Right atrium auricular region (tissue), 2 donors: ENCODE measurements at places on chromosomes 7 and 10.

GRCh38 chr10:113430634-113431397 is 122.0 kb upstream of the HABP2 start:
- DNase-seq, result no peak

GRCh38 chr10:38038107-38038931 is 27.8 kb downstream of the ZNF33A start:
- no peak for DNase-seq

GRCh38 chr7:108046952-108047506 is 44.1 kb upstream of the LAMB1 start:
- no peak for DNase-seq

DNA sequence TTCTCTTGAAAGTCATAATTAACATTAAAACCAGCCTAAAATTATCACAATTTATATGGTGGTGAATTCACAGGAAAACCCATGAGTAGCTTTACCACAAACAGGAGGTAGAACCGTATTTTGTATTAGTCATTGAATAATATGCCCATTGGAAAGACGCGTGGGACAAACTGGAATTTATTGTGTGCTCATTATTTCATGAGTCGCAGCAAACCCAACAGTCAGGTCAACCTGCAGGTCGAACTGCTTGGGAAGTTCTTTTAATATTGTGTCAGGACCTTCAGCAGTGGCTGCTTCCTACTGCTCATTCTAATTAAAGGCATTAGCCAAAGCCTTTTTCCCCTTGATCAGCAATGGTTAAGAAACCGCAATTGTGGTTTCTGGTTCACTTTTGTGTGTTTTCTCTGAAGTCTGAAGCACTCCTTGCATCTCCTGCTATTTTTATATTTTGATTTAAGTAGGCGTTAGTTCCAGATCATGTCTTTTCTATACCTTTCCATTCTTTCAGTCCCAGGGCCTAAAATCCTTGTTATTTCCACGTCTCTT is 100.1 kb downstream of the RAB11FIP2 start:
- no peak for DNase-seq

DNA sequence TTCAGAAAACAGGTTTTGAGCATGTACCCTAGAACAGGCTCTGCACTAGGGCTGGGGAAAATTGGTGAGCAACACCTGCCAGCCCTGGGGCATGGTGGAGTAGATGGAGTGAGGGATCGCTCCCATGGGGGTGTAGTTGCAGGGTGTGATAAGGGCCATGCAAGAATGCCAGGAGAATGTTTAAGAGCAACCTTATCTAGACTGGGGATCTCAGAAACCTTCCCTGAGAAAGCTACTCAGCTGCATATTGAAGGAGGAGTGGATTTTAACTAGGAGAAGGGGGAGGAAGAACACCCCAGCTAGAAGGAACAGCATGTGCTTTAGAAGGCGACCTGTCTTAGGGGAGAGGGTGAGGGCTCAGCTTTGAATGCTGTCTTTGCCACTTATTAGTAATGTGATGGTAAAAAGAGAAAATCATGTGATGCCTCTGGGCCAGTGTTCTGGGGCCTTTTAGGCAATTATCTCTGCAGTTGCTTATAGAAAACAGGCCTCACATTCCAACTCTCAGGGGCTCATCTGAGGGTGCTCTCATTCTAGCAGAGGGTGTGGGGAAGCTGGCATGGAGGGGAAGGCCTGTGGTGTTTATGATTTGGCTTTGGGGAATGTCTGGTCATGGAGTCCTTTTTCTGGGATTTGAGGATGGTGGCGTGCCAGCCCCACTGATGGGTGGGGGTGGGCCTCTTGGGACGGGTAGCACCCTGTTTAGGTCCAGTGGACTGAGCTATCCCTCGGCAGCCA is 225.4 kb downstream of the BMPER start:
- no peak for DNase-seq

DNA sequence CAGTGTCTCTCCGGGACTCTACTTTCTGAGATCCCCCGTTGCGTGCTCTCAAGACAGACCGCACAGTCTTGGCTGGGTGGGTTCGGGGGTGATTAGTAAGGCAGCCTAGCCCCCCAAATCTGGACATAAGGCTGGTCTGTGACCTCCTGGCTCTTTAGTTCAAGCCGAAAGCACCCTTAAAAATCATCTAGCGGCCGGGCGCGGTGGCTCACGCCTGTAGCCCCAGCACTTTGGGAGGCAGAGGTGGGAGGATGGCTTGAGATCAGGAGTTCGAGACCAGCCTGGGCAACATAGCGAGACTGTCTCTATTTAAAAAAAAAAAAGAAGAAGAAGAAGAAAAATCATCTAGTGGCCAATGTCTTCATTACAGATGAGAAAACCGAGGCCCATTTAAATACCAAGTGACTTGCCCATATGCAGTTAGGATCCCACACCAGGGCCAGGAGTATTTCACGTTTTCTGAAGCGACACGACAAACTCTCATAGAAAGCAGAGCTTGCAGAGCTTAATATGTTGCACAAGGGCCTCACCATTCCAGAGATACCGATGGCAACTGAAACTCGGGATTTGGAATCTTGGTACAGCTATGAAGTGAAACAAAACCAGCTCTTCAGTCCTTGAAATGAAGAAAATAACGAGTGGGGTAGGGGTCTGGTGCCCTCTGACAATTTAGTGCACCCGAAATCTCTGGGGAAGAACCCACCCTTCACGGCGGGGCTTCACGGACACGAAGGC is 703 bp upstream of the HILPDA start:
- no peak for DNase-seq
